Stimulated activated CD8-positive, alpha-beta memory T cell treated with anti-CD3 and anti-CD28 coated beads, Interleukin-7, amount 100 ng/mL, for 24 hours (primary cell): ENCODE measurements at places on chromosomes 5 and 9.

DNA sequence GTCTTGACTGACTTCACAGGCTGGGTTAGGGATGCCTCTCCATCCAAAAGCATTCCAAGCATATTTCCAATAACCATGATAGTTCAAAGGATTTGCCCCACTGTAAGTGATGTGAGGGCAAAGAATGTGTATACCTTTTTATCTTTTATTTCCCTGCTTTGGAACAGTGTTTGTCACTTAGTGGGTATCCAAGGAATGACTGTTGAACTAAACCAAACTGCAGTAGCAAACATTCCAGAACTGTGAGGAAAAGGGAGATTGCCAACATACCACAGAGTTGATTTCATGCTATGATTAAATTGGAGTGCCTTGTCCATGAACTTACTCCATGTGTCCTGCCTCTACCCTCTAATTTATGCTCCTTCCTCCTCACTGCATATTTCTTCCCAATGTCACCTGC lies 400.0 kb downstream of the KIAA0825 start:
- no peak for DNase-seq

DNA sequence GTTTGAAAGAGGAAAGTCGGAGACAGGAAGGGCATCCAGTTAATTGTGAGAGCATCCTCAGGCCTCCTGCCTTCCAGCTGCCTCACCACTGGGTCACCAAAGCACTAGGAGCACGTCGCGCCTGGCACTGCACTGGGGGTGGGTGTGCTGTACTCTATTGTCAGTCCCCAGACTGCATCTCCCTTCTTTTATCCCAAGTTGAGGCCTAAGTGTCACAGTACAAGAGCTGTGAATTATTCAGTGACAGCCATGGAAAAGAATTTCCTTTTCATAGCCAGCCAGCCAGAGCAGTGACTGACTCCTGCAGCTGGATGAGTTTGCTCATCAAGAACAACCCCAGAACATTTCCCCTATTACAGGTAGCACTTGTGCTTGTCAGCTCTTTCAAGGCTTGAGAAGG lies 16.3 kb downstream of the CLTA start:
- no peak for DNase-seq

DNA sequence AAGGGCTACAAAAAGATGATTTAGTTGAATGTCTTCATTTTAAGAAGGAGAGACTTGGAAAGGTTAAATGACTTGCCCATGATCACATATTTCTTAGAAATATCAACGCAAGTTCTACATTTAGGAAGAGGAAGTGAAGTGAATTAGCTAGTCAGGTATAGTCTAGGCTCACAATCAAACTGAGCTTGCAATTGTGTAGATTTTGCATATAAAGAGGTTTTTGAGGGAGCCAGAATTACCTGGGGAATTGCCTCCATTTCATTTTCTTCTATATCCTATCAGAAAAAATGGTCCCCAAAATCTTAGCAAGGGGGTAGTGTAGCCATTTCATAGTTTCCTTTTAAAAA lies 71.3 kb downstream of the MFAP3 start:
- DNase-seq: no peak

DNA sequence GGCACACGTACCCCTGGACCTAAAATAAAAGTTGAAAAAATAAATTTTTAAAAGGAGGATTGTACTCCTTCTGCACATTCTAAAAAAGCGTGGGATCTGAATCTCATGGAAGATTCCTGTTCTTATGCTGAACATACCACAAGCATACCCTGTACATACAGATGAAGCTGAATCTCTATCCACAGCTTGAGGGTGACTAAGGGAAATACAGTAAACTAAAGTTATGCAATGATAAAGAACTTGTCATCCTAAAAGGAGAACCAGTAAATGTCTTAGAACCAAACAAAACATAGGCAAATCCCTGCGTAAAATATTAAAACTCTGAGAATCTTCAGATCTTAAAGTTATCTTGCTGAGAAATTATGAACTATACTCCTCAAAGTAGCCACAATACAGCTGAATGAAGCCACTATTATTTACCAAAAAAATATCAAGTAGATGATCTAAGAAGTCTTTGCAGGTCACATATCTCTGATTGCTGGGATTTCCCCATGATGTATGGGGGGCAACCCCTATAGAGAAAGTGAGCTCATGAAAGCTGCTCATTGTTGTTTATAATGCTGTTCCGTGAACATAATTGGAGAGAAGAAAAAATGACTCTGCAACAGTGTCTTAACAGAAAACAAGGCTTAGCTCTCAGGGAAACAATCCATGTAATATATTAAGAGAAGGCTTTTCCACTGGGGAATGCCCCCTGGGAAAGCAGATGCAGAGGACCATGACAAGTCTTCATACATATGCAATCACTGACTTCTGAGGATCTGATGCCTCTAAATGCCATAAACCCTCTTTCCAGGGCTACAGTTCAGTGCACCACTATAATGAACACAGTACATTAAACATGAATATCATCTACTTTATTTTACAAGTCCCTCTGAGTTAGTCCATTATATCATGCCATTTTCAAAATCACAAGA lies 210.1 kb downstream of the EPB41L4A start:
- DNase-seq: no peak

GRCh38 chr9:94664801-94665200 lies 25.5 kb upstream of the FBP1 start:
- no peak for DNase-seq

DNA sequence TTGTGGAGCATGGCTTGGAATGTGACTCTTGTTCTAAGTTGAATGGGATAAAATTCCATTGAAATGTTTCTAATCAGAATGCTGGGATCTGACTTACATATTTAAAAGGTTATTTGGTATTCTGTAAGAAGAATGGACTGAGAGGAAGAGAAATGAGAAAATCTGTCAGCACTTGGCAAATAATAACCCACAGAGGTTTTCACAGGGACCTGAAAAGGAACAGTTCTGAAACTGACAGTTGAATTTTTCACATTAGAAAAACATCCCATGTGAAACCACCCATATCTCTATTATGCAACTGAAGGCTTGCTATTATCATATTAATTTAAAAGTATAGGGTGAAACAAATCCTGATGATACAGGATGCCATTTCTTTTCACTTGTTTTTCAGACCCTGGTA lies 302.7 kb downstream of the EPB41L4A start:
- no peak for DNase-seq

DNA sequence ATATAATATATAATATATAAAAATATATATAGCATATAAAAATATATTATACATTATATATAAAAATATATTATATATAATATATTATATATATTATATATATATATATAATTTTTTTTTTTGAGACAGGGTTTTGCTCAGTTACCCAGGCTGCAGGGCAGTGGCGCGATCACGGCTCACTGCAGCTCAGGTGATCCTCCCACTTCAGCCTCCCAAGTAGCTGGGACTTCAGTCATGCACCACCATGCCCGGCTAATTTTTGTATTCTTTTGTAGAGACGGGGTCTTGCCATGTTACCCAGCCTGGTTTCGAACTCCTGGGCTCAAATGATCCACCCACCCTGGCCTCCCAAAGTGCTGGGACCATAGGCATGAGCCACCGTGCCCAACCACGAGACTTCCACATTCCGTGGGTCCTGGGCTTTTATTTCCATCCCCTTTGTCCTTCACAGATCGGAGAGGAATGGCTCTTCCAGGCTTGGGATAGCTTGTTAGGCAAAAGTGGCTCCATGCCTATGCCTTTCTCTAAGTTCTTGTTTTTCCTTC lies 62.0 kb upstream of the IER5L start:
- no peak for DNase-seq

- no peak for DNase-seq
These were observed 77.6 kb upstream of the TMC1 start for GRCh38 chr9:72443855-72444254.

GRCh38 chr9:76877961-76878360 lies 28.0 kb downstream of the PRUNE2 start:
- DNase-seq: no peak

DNA sequence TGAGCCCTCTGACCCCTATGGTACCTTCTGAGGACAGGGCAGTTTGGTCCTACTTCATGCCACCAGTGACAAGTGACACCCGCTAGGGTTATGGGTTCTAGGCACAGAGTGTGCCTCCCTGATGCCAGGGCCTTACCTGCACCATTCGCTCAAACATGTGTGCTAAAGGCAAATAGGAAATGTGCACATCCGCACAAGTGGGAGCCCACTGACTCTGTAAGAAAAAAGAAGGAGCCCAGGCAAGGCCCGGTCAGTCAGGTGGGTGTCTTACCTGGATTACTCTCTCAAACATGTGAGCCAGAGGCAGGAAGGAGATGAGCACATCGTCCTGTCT lies 29.1 kb upstream of the MEIKIN start:
- no peak for DNase-seq

- no peak for DNase-seq
These were observed 31.1 kb downstream of the FBXO38 start for GRCh38 chr5:148414833-148415232.

DNA sequence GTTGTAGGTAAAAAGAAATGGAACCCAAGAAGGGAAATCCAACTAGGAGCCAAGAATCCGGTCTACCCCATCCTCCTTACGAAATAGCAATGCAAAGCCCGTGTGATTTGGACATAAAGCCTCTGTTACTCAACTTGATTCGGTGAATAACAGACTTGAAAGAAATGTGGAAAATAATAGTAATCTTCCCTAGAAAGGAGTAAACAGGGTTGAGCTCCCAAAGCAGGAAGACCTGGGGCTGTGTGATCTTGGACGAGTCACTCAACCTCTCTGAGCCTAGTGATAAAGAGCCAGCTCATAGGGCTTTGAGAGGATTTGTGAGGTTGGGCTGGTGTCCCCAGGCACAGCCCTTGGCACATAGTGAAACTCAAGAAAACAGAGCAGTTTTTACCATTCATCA lies 42.7 kb upstream of the IL17B start:
- DNase-seq: no peak

- no peak for DNase-seq
These were observed 21.9 kb upstream of the FOCAD start for GRCh38 chr9:20662156-20662555.

- DNase-seq: no peak
These were observed 75.7 kb downstream of the ZSWIM6 start for GRCh38 chr5:61407706-61408270.

- DNase-seq: no peak
These were observed 22.6 kb upstream of the NOTCH1 start for GRCh38 chr9:136568288-136569081.

- no peak for DNase-seq
These were observed 1918.8 kb downstream of the EFNA5 start for GRCh38 chr5:105751908-105752307.

- DNase-seq: no peak
These were observed 135.9 kb upstream of the FBN2 start for GRCh38 chr5:128673970-128674369.

GRCh38 chr5:32173267-32174010 lies 680 bp downstream of the GOLPH3 start:
- no peak for DNase-seq

DNA sequence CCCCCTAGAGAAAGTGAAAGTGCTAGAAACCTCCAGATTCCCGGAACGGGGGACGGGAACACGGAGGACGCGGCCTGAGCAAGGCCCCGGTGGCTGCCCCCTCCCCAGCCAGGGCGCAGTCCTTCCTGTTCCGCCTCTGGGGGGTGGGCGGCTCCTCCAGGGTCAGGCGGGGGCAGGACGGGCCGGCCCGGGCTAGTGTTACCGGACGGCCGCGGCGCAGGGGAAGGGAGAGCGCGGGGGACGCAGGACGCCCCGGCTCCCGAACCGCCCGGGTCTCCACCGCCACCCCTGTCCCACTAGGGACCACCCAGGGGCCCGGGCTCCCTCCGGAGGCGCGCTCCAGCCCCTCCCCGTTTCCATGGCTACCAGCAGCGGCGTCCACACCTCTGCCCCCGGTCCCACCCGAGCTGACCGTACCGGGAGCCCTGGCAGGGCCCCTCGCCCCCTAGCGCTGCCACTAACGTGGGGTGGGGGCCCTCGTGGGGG lies 579 bp downstream of the SLC12A7 start:
- no peak for DNase-seq

DNA sequence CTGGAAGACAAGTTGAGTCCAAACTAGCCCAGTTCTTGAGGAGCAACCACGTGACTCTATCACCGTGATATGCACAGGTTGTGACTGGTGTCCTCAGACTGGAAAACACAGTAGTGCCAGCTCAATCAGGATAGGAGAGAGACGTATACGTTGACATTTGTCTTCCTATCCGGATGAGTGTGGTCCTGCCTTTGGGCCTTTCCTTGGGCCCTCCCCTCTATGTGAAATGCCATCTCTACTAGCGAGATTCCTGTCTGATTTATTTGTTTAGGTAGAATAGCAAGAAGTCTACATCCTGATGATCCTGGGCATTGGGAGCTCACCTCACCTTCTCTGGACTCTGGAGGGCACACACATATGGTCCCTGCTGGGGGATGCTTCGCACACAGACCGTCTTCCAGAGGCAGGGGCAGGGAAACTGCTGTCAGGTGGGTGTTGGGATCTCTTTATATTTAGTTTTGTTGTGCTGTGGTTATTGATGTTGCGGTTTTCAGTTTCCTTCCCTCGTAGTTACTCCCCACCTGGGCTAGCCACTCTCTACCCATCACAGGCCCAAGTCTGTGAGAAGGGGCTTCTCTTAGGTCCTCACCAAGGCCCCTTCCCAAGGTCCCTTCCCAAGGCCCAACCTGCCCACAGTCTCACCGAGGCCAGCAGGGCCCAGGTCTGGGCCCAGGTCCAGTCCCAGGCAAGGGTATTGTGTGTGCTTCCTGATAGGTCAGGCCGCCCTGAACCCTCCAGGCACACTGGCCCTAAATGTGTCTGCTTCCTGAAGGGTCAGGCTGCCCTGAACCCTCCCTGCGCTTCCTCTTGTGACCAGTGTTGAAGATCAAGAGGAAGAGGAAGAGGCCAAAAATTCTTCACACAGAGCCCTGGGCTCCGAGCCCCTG lies 19.0 kb upstream of the SPINK4 start:
- no peak for DNase-seq

- no peak for DNase-seq
These were observed 1354.8 kb downstream of the PTPRD start for GRCh38 chr9:9257999-9258498.

- DNase-seq: no peak
These were observed 385 bp downstream of the LTC4S start for GRCh38 chr5:179794171-179794570.

DNA sequence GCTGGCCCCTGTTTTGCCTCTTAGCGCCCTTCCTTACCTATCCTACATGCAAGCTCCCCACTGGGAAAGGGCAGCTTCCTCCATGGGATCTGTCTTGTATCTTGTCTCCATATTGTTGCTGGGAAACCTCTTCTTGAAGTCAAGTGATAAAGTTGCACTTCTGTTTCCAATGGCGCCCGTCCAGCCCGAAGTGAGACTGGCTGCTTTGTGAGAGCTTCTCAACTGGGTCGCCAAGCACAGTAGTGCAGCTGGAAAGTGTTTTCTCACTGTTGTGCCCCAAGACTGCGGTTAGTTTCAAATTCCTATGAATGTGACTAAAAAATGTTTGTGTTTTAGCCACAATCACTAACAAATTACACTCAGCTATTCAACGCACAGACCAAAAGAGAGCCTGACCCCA lies 506.6 kb upstream of the MPDZ start:
- DNase-seq: no peak
